Fibroblast of lung (primary cell): ENCODE measurements at places on chromosomes 6 and 20.

DNA sequence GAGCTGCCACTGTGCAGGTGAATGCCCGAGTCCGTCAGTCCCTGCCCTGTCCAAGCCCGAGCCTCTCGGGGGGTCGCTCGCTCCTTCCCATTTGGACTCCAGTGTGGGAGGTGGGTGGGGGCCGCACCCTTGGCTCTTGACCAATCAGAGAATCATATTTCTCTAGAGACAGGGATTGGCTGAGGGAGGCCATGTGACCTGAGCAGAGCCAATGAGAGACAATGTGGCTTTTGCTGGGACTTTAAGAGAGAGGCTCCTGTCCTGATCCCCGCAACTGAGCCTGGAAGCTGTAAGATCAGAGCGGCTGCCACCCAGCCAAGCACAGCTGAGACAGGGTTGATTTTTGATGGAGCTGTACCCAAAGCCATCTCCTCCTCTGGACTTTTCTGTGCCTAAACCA lies 199.3 kb downstream of the TFAP2C start:
- H3K27ac ChIP-seq, result no peak overlapping the region
- no peak for DNase-seq
- H3K4me1 ChIP-seq, result no peaks in the 10 kb centered on the region
- H3K27me3 ChIP-seq, result no peaks in the 10 kb centered on the region

- H3K36me3 ChIP-seq, result no peaks in the 10 kb centered on the region
- no peak for DNase-seq
- H3K27ac ChIP-seq, result no peak overlapping the region
- no peaks in the 10 kb centered on the region for H3K4me1 ChIP-seq
- H3K27me3 ChIP-seq, result no peaks in the 10 kb centered on the region
- H3K4me3 ChIP-seq, result no peak overlapping the region
Measured at GRCh38 chr20:4633379-4633778, 88.3 kb upstream of the PRND start.

DNA sequence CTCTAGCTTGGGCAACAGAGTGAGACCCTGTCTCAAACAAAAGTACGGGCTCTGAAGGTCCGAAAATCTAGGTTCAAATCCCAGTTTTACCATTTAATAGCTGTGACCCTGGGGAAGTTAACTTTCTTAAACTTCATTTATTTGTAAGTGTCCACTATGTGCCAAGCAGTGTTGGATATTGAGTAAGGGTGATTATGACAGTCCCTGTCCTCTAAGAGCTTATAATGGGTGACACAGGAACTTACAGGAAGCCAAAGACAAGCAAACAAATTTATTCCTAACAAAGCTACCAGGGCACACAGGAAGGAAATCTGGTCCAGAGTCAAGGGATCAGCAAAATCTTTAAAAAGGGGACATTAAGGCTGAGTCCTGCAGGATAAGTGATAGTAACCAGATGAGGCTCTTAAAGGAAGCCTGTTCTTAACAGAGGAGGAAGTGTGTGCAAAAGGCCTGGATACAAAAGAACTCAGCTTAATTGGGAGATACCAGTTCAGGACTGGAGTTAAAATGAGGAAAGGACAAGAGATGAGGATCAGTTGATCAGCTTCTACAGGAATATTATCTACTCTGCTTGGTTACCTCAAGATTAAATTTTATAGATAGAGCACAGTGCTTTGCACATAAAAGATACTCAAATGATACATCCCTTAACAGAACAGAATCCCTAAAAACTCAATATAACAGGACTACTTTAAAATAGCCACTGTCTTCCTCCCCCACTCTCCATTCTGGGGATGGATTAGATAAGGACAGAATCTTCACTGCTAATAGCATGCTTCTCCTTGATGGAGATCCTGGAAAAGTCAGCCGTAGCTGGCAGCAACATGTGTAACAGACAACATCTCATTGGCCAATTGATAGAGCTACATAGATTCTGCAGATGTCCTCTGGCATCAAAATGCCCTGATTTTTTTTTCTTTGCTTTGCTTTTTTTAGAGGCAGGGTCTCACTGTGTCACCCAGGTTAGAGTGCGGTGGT lies 6.1 kb downstream of the SNX3 start:
- no peak overlapping the region for H3K4me3 ChIP-seq
- no peaks in the 10 kb centered on the region for H3K27me3 ChIP-seq
- H3K36me3 ChIP-seq, result no peaks in the 10 kb centered on the region
- H3K27ac ChIP-seq, result no peak overlapping the region
- H3K4me1 ChIP-seq, result no peaks in the 10 kb centered on the region

- no peak for DNase-seq
- H3K27ac ChIP-seq, result no peak overlapping the region
- H3K36me3 ChIP-seq, result no peaks in the 10 kb centered on the region
- H3K4me1 ChIP-seq, result no peaks in the 10 kb centered on the region
- no peaks in the 10 kb centered on the region for H3K27me3 ChIP-seq
Measured at GRCh38 chr6:79670789-79671188, 39.7 kb downstream of the SH3BGRL2 start.

DNA sequence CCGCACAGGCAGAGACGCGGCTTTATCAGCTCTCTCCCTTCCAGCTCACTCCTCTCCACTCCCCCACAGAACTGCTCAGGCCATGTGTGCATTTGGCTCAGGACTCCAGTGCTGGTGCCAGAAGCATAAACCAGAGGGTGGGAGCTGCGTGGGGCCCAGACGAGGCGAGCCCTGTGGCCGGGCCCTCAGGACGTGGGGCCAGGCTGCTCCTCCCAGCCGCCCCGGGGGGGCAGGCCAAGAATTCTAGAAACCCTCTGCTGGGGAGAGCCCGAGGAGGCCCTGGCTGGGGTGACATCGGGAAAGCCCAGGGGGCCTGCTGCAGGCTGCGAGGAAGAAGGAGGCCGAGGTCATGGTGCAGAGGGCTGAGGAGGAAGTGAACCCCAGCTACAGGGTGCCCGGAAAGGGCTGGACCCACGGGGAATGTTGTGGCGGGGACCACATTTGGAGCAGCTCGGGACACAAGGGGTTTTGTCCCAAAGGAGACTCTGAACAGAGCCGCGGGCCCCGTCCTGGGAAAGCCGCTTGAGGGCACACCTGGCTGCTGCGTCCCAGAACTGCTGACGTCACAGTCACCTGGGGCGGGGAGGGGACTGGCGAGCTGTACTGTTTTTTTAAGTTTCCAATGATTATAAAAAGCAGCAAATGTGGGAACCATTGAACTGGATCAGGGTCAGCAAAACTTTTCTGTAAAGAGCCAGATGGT lies 107.1 kb downstream of the BANF2 start:
- peak; percentile 84 for DNase-seq
- H3K27ac ChIP-seq, result peak overlapping the region; percentile 82
- H3K4me3 ChIP-seq, result no peak overlapping the region
- H3K36me3 ChIP-seq, result no peaks in the 10 kb centered on the region
- peaks cover 43% of the 10 kb centered on the region for H3K4me1 ChIP-seq

DNA sequence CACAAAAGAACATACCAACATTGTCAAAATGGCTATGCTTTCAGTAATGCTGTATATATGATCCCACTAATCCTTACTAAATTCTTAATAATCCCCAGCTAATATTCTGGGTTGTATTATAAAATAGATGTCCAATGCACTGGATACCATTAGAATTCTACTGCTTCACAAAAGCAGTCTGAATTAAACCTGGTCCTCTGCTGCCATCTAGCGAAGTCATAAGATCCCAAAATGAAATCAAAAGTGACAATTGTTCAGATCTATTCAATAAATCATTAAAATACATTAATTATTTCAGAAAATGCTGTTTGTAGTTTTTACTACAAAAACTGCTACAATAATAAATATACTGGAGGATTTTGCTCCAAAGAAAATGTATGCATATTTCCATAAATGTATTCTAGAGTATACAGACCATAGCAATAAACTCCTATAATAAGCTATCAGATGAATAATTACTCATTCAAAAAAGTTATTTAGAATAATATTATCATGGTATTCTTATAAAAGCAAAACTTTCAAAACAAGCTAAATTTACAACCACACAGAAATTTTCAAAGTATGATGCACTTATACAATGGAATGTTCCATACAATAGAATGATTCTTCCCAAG lies 92.6 kb downstream of the RNGTT start:
- H3K27me3 ChIP-seq, result no peaks in the 10 kb centered on the region
- H3K36me3 ChIP-seq, result no peaks in the 10 kb centered on the region
- H3K27ac ChIP-seq, result no peak overlapping the region
- no peak overlapping the region for H3K4me3 ChIP-seq
- H3K4me1 ChIP-seq, result peaks cover 2% of the 10 kb centered on the region
